ENCODE measurements at places on chromosomes 6 and 20.

- no peak for DNase-seq
Measured at GRCh38 chr20:24778585-24779031, 170.5 kb upstream of the CST7 start.

GRCh38 chr6:56689663-56690062, 47.0 kb upstream of the DST start:
- DNase-seq: no peak

DNA sequence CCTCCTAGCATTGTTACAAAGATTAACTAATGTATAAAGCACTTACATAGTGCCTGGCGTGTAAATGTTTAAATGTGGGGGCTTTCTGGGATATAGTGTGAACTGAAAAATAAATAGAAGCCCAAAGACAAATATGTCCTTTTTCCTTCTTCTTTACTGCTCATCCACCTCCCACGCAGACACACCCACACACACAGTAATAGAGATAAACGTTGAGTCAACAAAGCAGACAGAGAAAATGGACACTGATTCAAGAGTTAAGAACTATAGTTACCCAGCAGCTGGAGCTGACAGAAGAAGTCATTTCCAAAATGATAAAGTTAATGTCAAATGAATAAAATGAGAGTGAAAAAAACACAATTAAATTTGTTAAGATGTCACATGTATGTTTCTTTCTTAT, 68.3 kb downstream of the FHL5 start:
- DNase-seq: no peak

DNA sequence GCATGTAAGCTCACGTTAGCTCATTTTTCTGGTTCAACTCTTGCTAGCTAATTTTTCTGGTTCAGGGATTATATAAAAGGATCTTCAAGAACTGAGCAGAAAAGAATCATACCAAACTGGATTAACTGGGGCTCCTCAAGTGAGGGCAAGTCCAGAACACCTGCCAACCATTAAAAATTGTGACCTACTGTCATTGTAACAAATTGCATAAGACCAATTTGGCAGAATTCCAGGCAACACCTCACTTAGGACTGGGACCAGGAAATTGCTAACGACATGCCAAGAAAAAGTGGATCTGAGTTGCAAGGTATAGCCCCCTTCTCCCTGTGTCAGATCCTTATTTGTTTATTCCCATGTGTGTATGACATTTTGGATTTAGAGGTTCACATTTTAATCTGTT, 216.6 kb downstream of the HIVEP2 start:
- DNase-seq: no peak

GRCh38 chr6:165805067-165805555, 142.1 kb upstream of the PDE10A start:
- DNase-seq: no peak

DNA sequence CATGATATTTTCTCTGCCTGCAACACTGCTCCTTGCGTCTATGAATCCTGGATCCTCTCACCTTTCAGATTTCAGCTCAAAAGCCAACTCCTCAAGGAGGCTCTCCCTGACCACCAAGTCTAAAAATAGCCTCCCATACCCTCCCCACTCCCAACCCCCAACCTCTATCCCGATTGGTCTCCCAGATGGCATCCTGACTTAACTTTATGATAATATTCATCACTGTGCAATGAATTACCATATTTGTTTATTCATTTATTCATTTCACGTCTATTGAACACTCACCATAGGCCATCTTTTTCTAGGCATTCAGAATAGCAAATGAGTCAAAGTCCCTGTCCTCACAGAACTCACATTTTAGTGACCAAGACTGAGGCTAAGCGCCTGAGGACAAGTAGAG, 42.6 kb upstream of the NFATC2 start:
- DNase-seq: no peak

GRCh38 chr6:56771189-56771588, 128.5 kb upstream of the DST start:
- no peak for DNase-seq

GRCh38 chr20:39492223-39492797, 530.2 kb downstream of the DHX35 start:
- DNase-seq: no peak

DNA sequence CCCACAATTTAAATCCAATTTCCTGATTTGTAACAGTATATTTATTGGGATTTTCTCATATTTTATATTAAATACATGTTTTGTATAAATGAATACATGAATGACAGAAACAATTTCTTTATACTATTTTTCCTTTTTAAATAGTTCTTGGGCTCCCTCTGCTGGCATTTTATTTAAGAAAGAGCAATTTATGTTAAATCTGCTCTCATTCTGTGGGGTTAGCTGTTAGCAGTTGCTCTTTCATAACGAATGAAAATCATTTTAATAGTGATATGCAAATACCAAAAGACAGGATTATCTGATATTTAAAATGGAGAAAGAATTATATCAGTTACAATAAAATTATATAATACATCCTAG, 118.3 kb downstream of the RALGAPA2 start:
- peak; percentile 65 for DNase-seq

DNA sequence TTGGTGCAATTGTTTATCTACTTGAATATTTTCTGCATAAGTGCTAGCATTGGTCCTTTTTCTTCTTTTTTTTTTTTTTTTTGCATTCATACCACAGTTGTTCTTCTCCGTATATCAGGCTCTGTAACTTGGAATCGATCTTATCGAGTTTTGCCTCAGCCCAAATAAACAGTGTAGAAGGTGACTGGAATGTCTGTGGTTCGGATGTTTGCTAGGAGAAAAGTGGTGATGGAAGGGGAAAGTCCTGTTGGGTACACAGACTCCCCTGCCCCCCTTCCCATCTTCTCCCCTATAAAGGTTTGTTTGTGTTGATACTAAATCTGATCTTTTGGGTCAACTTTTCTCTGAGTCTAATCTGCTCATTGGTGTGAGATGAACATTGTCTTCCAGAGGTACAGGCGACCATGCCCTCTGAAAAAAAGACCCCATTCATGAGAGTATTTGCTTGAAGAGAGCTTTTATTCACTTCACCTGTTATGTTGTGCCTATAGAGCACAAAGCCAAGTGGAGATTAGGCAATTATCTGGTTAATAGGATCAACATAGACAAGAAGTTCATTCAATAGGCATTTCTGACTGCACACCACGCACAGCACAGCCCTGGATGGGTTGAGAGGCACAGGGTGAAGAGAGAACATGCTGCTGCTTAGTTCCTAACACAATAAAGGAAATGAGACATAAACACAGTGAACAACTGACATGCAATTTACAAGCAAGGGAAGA, 620.0 kb downstream of the PKHD1 start:
- no peak for DNase-seq

- DNase-seq: no peak
Measured at GRCh38 chr20:47063407-47063806, 168.8 kb downstream of the EYA2 start.

DNA sequence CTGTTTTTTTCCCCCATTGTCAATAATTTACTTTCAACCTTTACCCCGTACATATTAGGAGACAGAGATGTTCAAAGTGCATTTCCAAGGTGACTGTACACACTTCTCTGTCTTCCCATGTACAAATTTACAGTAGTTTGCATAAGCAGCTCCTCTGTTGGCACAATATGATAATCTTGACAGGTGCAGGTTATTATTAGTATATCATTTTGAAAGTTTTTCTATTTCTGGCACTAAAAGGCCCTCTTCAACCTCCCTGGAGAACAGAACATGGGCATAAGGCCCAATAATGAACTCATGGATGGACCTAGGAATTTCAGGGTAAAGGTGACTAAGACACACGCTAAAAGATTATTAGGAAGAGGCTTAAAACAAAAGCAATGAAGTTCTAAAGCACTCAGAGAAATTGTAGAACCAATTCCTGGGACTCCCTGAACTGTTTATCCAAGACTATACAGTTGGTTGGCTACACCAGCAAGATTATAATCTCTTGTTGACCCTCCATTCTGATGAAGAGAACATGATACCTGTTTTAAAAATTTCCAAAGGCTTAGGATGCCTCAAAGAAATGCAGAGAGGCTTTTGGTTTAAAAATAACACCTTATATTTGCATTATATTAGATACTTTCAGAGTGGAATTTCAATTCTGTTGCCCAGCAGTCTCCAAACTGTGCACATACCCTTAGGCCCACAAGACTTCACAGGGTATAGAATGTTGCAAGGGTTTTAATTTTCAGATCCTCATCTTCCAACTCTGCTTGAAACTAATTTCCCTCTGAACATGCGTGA, 1.1 kb downstream of the AIG1 start:
- no peak for DNase-seq
